ENCODE measurements at places on chromosomes 4 and X.

DNA sequence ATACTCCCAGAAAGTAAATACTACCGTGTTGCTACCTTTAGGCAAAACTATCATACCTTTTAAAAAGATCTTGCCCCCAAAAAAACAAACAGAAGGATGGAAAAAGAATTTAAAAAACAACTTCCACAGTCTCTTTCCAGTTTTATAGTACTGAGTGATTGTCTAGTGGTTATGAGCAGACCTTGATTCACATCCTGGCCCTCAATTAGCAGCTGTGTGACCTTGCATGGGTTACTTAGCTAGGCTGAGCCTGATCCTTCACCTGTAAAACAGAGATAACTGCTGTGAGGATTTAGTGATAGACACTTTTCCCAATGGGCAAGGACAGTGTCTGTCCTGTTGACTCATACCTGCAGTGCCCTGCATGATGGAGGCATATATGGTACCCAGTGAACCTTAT, 49.0 kb downstream of the SMAD1 start:
- DNase-seq = no peak

- DNase-seq = peak; percentile 13
Measured at GRCh38 chr4:174629265-174629664, 107.0 kb upstream of the HPGD start.

- DNase-seq = no peak
Measured at GRCh38 chr4:122661176-122662160, 40.6 kb upstream of the IL21 start.

DNA sequence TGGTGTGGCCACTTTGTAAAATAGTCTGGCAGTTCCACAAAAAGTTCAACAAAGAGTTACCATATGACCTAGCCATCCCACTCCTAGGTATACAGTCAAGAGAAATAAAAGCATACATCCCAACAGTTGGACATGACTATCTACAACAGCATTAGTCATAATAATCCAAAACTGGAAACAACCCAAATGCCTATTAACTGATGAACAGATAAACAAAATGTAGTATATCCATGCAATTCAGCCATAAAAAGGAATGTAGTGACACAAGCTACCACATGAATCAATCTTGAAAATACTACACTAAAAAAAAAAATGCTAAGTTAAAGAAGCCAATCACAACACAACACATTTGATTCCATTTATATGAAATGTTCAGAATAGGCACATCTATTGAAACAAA, 16.1 kb downstream of the MED14 start:
- DNase-seq = no peak

GRCh38 chr4:92809381-92809780, 505.6 kb downstream of the GRID2 start:
- no peak for DNase-seq

GRCh38 chr4:88985088-88985773, 71.8 kb downstream of the FAM13A start:
- DNase-seq = no peak

- no peak for DNase-seq
Measured at GRCh38 chrX:119734897-119735339, 23.5 kb upstream of the SOWAHD start.

GRCh38 chrX:66676990-66677389, 38.1 kb upstream of the EDA2R start:
- no peak for DNase-seq

DNA sequence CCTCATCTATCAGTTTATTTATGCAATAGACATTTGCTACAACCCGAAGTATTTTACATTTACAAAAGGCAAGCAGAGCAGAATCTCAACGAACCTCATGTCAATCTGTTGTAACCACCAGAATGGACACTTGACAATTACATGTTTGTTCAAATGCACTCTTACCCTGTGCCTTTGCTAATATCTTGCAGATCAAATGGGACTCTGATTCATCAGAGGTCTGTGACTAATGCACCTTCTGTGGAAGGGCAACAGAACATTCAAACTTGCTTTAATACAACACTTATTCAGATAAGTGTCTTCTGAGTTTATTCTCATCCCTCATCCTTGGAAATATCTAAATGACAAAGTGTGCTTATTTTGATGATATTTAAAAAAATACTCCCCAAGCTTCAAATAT, 644.7 kb upstream of the PCDH10 start:
- DNase-seq = no peak

GRCh38 chr4:100302061-100303026, 112.1 kb upstream of the DDIT4L start:
- DNase-seq = no peak

DNA sequence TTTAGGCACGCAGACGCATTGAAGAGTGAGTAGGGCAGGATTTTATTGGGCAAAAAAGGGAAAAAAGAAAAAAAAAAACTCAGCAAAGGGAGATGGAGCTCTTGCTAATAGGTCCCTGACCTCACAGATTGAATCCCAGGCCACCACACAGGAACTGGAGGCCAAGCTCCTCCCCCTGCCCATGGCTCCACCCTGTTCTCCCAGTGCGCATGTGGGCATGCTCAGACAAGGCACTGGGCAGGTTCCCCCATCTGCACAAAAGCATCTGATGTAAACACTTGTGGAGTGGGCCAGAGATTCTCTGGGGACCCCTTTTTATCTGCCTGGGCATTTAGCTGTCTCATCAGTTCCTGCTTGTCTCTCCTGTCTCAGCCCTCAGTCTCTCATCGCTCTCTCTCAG, 9.5 kb downstream of the FRMD7 start:
- DNase-seq = no peak

DNA sequence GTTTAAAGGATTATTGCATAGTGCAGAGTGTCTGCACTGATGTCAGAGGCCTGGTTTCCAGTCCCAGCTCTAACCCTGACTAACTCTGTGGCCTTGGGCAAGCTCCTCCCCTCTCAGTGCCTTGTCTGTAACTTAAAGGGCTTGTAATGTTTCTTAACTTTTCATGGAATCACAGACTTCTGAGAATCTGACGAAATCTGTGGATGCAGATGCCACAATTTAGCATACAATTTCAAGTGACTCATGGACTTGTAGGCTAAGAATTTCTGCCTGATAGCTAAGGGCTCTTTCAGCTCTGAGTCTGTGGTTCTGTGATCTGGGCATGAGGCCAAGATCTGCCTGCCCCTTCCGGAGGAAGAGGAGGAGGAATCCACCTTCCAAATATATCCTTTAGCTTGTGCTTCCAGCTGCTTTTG, 236.9 kb downstream of the AR start:
- peak; percentile 0 for DNase-seq

GRCh38 chr4:31349907-31350306, 629.7 kb downstream of the PCDH7 start:
- DNase-seq = no peak

GRCh38 chrX:24415921-24416320, 49.2 kb upstream of the PDK3 start:
- DNase-seq = no peak

- no peak for DNase-seq
Measured at GRCh38 chrX:43510209-43510608, 145.9 kb upstream of the MAOA start.

GRCh38 chrX:9055354-9055753, 21.4 kb upstream of the FAM9B start:
- DNase-seq = no peak

DNA sequence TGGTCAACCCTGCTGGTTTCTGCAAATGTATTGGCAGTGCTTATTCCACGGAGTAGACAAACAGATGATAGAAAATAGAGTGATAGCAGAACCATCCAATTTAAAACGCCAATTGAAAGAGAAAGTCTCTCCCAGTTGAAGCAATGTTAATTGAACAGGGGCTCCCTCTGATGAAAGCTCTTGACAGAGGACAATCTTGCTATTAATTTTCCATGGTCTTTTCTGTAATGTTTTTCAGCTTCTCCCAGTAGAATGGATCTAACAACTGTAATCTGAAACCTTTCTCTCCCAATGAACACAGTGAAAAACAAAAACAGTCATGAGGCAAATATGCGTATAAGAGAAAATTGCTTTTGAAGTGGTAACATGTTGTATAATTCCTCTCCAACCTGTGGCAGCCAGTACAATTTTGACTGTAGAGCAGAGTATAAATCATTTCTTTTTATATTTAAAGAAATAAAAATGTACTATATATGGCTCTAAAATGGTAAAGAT, 225.1 kb upstream of the GALNTL6 start:
- DNase-seq = no peak

DNA sequence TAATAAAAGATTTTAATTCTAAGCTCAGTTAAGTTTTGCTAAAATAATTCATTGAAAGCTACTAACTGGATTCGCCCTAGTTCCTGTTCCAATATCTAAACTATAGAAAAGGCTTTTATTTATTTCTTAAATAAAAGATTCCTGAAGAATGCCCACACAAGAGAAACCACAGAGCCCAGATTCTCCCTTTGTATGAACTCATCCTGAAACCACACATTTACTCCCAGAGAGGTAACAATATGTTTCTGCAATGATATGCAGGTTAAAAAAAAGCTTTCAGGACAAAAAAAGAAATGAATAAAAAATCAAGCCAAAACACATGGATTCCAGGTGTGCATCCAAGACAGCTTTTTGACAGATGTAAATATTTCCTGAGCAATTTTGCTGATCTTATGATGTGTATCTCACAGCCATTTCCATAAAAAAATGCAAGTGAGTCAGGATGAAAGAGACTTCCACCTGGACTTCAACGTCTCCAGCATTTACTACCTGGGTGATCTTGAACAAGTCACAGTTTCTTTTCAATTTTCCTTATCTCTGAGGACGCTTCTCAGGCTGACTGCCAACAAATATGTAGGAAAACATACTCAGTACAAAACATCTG, 234.4 kb upstream of the FAT1 start:
- no peak for DNase-seq
